Non-pigmented ciliary epithelial cell (primary cell): ENCODE measurements at places on chromosomes 5 and 9.

DNA sequence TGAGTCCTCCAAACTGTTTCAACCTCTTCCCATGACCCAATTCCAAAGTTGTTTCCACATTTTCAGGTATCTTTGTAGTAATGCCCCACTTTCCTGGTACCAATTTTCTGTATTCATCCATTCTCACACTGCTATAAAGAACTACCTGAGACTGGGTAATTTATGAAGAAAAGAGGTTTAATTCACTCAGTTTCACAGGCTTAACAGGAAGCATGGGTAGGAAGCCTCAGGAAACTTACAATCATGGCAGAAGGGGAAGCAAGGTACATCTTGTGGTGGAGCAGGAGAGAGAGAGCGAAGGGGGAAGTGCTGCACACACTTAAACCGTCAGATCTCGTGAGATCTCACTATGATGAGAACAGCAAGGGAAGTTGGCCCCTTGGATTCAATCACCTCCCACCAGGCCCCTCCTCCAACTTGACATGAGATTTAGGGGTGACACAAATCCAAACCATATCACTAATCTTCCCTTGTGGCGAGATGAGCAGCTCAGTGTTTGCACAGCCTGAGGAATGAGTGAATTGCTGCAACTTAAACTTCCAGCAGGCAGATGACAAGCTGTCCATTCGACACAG lies 42.9 kb downstream of the TRIP13 start:
- DNase-seq: no peak

DNA sequence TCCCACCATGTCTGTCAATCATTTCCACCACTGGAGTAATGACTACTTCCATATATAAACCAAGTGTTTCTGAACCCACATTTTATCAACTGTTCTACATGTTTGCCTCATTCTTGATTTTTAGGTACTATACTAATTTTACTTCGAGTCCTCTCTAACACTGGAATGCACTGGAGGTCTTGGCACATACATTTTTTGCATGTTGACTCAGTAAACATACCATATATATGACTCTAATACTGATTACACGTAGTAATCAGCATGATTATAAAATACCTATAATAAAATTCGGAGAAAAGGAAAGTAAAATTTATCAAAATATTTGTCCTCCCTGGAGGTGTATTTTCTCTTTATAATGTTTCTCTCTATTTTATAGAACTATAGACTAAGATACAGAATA lies 621.7 kb upstream of the NUDT12 start:
- DNase-seq: no peak

DNA sequence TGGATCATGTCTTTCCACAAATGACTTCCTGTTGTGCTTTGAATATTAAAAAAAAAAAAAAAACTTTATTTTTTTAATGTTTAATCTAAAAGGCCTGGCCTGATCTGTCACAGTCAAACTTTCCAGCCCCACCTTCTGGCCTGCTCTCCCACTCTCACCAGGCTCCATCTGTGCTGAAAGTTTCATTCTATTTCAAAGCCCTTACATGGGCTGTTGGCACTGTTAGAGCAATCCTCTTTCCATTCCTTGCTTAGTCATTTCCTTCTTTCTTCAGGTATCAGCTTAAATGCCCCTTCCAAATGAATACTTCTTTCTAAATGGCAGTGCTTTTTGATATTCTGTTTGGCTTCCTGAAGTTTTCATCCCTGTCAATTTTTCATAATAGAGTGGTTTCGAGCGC lies 1104.8 kb upstream of the C9orf72 start:
- no peak for DNase-seq

DNA sequence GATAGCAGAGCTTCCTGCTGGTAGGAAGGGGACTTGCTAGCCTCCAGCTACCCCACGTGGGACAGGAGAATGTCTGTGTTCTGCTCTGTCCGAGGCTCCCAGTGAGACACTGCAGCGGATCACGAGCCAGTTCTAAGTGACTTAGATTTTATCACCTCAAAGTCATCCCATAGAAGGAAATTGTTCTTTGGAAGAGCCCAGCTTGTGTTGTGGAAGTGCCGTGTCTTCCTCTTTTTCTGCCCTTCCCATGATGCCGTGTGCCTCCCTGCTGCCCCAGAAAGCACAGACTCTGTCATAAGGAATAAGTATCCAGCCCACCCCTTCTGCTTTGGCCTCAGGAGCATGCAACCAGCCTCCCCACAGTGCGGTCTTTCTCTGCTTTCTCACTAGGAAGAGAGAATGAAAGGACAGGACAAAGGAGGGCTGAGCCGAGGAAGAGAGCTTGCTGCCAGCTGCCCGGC lies 35.6 kb downstream of the RUFY1 start:
- DNase-seq: no peak

DNA sequence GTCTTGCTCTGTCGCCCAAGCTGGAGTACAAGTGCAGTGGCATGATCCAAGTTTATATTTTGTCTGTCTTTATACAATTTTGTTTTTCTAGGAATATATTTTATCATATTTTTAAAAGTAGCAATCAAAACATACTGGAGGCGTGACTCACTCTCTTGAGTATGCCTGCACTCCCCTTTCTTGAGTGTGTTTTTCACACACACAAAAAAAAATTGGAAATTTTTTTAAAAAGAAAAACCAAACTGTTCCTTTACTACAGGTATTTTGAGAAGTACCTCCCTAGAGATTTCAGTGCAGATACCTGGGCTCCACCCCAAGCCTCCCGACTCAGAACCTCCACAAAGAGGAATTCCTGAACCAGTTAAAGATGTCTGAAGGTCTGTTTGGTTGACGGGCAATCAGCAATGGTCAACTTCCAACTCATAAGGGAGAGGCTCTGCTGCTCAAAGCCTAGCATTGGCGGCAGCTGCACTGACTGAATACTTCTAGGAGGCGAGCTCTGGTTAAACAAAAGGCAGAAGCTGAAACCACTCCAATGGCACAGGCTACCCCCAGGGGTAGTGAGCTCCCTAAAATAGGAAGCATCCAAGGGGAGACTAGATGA lies 27.4 kb downstream of the PDE6A start:
- DNase-seq: no peak

DNA sequence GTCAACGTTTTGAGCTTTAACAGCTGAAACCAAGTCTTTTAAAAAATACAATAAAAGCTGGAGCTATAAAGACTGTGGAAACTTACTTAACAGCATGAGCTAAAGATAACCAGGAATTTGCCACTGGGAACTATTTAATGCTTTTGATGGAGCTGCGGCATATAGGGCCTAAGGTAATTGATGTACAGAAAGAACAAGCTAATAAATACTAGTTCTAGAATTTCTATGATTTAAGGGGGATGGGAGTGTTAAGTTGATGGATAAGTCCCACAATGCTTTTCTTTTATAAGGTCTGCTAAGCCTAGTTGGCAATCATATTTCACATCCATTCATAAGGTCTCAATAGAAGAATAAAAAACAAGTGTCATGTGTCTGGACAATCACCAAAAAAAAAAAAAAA lies 334.0 kb upstream of the DMAC1 start:
- no peak for DNase-seq

- no peak for DNase-seq
Measured at GRCh38 chr9:126009047-126009446, 261.9 kb downstream of the PBX3 start.

GRCh38 chr5:93607367-93608258 lies 24.6 kb downstream of the NR2F1 start:
- no peak for DNase-seq

- DNase-seq: no peak
Measured at GRCh38 chr9:110443866-110444220, 106.2 kb upstream of the TXNDC8 start.

DNA sequence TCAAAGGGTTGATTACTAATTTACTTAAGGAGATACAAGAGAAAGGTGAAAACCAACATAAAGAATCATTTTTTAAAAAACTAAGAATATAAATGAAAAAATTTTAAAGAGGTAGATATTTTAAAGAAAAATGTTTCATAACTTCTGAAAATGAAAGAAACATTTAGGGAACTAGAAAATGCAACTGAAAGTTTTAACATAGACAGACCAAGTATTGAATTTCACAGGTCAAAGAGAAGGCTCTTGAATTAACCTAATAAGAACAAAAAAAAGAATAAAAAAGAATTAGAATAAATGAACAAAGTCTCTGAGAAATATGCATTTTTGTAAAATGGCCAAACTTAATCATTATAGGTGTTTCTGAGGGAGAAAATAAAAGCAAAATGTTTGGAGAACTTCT lies 16.1 kb upstream of the FAM174A start:
- DNase-seq: no peak

- DNase-seq: no peak
Measured at GRCh38 chr9:115237385-115237998, 119.5 kb upstream of the TNC start.

DNA sequence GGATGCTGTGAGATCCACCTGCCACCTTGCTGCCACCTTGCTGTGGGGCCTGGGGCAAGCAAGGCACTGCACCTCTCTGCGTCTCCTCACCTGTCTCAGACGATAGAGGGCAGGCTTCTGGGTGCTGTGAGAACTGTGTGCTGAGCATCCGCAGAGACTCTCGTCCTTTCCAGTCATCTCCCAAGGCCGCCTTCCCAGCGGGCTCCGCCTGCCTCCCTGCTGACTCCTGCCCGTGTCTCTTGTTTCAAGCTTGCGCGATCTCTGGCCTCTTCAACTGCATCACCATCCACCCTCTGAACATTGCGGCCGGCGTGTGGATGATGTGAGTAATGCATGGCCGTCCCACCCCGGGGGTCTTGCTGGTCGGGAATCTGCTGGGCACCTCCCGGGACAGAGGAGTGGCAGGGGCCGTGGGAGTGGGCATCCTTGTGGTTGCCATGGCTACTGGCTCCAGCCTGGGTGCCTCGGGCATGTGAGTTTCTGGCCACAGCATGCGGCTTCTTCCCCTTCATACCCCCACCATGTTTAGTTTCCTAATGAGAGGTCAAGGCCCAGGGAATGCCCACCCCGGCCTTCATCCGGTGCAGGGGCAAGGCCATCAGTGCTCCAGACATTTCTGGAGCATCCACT lies 3.6 kb downstream of the CACFD1 start:
- no peak for DNase-seq

DNA sequence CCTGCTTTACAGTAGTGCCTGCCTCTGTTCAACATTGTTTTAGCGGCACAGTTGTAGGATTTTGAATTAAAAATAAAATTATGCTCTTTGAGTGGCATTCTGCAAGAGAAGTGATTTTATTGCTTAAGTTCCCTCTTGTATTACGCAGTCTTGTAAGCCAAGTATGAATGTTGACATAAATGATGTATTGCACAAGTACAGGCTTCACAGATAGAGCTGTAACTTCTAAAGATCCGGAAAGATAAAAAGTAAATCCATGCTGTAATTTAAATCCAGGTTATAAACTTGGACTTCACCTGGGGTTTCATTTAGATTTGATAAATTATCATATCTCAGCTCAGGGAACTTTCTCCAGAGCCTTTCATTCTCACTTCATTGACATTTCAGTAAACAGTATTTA lies 1114.7 kb downstream of the PTPRD start:
- DNase-seq: no peak

DNA sequence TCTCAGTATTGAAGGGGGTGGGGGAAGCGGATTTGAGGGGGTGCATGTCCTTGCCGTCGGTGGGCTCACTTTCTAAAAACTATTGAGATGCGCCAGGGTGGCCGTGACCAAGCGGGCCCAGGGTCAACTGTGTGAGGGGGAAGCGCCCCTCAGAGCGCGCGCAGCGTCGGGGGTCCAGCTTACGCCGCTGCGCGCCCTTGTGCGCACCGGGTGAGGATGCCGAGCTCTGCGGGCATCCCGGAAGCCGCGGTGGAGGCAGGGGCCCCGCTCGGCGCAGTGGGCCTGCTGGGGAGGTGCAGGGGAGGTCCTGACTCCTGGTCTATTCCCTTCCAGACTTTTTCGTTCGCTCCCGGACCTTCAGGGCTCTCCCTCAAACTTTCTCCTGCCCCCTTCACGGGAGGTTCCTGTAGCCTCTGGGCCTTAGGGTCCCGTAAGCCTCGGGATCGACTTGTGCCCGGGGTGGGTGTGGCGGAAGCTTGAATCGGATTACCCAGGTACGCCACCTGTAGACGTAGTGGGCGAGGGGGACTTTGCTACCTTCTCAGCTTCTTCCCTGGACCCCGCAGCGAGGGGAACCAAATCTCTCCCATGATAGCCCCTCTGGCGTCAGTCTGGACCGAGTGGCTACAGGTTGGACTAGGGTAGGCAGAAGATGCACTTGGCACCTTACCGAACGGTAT lies 2.5 kb upstream of the PRDM6 start:
- no peak for DNase-seq

GRCh38 chr9:20404192-20404813 lies 218.0 kb downstream of the MLLT3 start:
- no peak for DNase-seq

DNA sequence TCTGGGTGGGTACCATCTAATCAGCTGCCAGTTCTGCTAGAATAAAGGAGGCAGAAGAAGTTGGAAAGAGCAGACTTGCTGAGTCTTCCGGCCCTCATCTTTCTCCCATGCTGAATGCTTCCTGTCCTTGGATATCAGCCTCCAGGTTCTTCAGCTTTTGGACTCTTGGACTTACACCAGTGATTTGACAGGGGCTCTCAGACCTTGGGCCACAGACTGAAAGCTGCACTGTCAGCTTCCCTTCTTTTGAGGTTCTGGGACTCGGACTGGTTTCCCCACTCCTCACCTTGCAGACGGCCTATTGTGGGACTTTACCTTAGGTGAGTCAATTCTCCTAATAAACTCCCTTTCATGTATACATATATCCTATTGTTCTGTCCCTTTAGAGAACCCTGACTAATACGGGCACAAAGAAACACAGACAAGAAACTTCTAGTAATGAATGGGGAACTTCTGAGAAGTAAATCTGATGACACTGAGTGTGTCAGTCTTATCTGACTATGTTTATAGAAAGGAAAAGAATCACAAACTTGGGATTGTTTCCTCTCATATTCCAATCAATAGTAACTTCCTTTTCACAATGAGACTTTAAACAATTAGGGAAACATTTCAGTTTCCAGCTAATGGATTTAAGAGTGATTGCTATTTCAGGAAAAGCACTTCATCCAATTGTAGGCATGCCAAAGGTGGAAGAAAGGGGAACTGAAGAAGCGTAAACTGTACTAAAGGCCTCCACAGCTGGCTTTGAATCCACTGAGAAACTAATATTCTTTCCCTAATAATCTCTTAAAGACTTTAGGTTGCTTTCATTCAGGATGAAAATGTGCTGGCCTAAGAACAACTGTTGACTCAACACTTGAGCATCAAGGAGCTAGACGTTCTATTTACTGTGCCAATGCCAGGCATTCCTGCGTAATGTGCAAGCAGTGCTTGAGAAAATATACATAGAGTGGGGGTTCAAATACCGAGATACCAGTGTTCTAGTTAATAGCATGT lies 127.9 kb upstream of the PTGER4 start:
- peak; percentile 96 for DNase-seq

- DNase-seq: no peak
Measured at GRCh38 chr5:140148508-140148907, 22.8 kb downstream of the IGIP start.

GRCh38 chr9:111427186-111427585 lies 57.0 kb downstream of the ECPAS start:
- DNase-seq: peak; percentile 8

- no peak for DNase-seq
Measured at GRCh38 chr9:127360829-127361228, 36.1 kb upstream of the SLC2A8 start.
